ENCODE measurements at places on chromosomes 11 and 22. TPM values are rescaled to one million over a fixed set of nuclear protein-coding genes. Genes with fewer than 3 reads are reported as not detected.

Gene SVIP
- total RNA-seq = 49.9 TPM

Gene PANX3
- total RNA-seq = not detected

Gene SART1
- 47.2 TPM for total RNA-seq

Gene ANKK1
- total RNA-seq = 0.90 TPM

Gene NCAM1
- total RNA-seq = 4.6 TPM

Gene MMP11
- 2.0 TPM for total RNA-seq

Gene NLRP14
- not detected for total RNA-seq

DNA sequence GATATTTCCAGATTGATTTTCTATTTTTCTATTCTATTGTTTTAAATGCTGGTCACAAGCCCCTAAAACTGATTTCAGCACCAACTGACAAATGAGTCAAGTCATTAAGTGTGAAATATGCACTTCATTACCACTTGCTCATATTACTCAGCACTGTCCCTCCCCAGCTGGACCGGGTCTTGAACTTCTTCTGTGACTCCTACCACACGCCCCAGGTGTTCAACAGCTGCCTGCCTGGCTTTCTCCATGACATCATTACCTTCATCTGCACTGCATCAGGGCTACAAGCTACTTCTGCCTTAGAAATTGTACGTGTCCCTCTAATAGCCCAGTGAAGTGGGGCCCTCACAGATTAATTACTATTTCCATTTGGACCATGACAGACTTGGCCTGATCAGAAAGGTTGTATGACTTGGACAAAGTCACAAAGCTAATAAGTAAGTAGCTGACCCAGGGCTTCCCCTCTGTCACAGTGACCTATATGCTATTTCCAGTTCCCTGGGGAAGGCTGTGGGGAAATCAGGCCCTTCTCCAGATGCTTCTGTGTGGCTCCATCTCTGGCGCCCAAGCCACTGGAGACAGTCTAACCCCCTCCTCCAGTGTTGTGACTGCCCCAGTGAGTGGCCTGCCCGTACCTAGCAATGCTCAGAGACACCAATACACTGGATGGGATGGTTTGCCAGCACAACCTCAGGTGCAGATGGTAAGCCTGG lies 18.1 kb downstream of the TBC1D10A start:
- DNase-seq = no peak

GRCh38 chr11:77819411-77819920 lies 1.1 kb downstream of the RSF1 start:
- peak; percentile 79 for DNase-seq

GRCh38 chr11:71453918-71454304 lies 908 bp downstream of the NADSYN1 start:
- no peak for DNase-seq

- peak; percentile 39 for DNase-seq
Observed at GRCh38 chr11:48116437-48117228, 100.0 kb upstream of the OR4B1 start.

DNA sequence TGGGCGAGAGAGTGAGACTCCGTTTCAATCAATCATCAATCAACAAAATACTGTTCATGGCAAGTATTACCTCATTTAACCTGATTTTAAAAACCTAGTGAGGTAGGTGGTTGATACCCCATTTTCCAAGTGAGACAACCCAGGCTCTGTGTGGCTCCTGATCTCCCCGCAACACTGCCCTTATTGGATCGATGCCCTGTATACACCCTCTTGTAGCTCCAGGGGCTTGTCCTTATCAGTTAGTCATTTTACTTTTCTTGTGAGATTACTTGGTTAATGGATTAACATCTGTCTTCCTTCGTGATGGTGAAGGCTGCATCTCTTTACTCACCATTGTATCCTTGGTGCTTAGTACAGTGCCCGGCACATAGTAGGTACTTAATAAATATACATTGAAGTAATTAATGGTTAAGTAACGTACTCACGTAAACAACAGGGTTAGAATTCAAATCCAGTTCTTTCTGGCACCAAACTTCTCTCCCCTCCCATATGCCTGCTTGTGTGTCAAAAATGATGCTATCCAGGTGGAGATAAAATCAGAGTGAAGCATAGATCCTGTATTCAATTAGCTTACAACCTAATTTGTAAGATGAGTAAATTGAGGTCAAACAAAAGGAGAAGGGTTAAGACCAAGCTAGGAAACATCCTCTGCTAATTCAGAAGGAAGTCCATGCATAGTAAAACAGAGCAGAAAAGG lies 1.8 kb upstream of the PRG2 start:
- no peak for DNase-seq

DNA sequence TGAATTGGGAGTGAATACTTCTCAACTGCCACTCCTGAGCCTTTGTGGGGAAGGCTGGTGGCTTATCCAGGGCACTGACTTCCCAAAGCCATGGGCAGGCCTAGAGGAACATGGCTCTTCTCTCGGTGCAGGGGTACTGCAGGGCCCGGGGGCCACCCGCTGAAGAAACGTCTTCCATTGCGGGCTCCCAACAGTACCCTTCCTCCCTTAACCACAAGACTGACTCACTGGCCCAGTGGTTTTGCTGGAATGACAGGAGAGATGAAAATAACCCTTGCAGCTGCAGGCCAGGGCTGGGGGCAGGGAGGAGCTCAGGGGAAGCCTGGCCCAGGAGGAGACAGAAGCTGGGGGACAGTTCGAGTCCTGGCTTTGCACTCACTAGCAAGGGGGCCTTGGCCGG lies 13.5 kb downstream of the TXN2 start:
- DNase-seq = peak; percentile 73

GRCh38 chr22:28670756-28671155 lies 8.9 kb downstream of the TTC28 start:
- no peak for DNase-seq

GRCh38 chr11:11813288-11813962 lies 28.3 kb upstream of the USP47 start:
- DNase-seq = peak; percentile 53

DNA sequence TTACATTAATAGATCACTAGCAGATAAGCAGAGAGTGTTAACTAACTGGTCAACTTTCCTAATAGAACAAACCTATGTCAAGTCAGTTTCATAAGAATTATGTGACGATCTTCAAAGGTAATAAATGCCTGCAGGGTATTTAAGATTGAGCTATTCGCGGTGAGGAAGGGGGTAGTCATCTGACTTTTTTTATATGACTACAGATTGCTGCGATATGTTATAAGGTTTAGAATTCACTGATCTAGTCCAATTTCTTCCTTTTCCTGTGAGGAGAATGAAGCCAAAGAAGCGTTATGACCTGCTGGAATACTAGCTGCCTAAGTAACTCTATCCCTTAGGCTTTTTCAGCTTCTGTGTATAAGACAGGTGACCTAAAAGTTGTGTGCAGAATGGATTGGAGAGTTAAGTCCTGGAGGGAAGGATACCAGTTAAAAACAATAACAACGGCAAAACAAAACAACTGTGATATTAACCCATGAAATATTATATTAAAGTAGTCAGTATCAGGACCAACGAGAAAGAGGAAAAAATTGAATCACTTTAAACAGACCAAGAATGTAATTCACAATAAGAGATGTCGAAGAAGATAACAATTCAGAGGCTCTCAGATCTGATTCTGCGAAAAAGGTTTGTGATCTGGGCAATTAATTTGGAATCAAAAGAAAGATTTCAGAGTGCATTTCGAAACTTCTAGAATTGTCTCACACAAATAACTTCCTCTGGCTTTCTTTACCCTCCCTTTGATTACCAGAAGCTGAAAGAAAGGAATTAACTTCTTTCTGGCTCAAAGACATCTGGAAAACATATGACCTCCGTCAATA lies 630 bp downstream of the CASP4 start:
- no peak for DNase-seq

GRCh38 chr11:35239471-35240075 lies 100.6 kb downstream of the CD44 start:
- no peak for DNase-seq

- DNase-seq = no peak
Observed at GRCh38 chr11:30446520-30446919, 123.6 kb downstream of the ARL14EP start.

DNA sequence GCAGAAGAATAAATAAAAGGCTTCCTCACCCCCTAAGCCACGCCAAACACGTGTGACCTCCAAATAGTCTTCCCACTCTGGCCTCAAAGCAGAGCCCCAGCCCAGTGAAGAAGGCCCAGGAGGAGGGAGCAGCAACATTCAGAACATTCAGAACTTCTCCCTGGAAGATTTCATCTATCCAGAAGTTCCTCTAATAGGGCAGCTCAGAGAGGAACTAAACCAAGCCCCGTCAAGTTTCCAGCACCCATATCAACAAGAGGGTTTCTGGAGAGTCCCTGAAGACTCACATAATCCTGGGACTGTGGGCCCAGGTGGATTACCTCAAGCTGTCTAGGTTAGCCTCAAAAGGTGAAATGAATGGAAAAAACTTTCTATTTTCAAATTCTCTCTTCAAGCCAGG lies 39.4 kb downstream of the PC start:
- no peak for DNase-seq

GRCh38 chr11:6799402-6799801 lies at the start of gene OR6A2:
TSS of gene OR6A2 (minus strand) at chr11:6799689. CDS start at chr11:6795708, 3,981 bp downstream.
- DNase-seq = no peak

GRCh38 chr11:9014826-9015225 lies 11.0 kb upstream of the NRIP3 start:
- DNase-seq = no peak

DNA sequence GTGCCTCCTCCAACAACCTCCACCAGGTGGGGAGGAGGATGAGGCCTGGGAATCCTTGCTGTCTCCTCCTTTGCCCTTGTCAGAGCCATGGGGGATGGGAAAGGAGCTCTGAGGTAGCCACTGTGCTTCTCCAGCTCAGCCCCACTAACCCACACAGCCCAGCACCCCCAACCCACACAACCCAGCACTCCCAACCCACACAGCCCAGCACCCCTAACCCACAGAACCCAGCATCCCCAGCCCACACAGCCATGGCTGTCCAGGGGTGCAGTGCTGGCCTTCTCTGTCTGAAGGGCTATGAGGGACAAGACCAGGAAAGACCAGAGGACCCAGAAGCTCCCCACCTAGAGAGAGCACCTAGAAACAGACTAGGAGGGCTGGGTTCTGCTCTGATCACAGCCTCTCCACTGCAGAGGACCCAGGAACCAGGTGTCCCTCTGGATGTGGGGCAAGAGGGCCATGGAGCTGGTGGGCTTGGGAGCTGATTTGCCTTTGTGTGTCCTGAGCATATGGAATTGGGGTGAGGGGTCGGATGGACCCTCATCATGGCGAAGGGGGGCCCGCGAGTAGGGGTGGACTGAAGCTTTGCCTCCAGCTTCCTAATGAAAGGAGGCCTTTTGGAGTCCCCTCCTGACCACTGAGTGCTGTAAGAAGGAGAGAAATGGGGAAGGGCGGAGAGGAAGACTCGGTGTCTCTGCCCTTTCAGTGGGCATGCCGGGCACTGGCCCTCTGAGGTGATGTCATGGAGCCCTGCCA lies 117.6 kb upstream of the THY1 start:
- DNase-seq = no peak

DNA sequence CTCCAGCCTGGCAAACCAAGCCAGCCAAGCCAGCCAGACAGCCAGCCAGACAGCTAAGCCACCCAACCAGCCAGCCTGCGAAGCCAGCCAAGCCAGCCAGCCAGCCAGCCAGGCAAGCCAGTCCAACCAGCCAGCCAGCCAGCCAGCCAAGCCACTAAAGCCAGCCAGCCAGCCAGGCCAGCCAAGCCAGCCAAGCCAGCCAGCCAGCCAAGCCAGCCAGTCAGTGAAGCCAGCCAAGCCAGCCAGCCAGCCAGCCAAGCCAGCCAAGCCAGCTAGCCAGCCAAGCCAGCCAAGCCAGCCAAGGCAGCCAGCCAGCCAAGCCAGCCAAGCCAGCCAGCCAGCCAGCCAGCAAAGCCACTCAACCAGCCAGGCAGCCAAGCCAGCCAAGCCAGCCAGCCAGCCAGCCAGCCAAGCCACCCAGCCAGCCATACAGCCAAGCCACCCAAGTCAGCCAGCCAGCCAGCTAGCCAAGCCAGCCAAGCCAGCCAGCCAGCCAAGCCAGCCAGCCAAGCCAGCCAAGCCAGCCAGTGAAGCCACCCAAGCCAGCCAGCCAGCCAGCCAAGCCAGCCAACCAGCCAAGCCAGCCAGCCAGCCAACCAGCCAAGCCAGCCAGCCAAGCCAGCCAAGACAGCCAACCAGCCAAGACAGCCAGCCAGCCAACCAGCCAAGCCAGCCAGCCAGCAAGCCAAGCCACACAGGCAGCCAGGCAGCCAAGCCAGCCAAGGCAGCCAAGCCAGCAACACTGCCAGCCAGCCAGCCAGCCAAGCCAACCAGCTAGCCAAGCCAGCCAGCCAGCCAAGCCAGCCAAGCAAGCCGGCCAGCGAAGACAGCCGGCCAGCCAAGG lies 29.7 kb downstream of the CCT8L2 start:
- DNase-seq = no peak
